Mesothelial cell of epicardium (in vitro differentiated cells): ENCODE measurements at places on chromosomes 3 and 15. TPM values are rescaled to one million over a fixed set of nuclear protein-coding genes. Genes with fewer than 3 reads are reported as not detected.
A peak's percentile ranks its signal among the peaks of the same experiment; 100 is the strongest.

DNA sequence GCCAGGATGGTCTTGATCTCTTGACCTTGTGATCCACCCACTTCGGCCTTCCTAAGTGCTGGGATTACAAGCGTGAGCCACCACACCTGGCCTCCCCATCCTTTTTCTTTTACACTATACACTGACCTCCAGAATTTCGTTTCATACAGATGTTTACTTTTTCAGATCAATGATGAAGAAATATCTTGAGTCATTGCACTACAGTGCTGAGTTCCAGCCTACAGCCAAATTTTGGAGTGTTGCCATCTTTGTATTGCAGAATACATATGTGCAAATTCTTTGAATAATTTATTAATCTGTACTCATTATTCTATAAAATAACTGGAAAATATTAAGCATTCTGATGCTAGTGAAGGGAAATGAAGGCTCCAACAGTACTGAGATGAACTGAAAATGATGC is 12.5 kb downstream of the ZPLD1 start:
- H3K36me3 ChIP-seq = no peaks in the 10 kb centered on the region
- DNase-seq = no peak
- H3K4me1 ChIP-seq = peaks cover 3% of the 10 kb centered on the region
- H3K27me3 ChIP-seq = no peaks in the 10 kb centered on the region

DNA sequence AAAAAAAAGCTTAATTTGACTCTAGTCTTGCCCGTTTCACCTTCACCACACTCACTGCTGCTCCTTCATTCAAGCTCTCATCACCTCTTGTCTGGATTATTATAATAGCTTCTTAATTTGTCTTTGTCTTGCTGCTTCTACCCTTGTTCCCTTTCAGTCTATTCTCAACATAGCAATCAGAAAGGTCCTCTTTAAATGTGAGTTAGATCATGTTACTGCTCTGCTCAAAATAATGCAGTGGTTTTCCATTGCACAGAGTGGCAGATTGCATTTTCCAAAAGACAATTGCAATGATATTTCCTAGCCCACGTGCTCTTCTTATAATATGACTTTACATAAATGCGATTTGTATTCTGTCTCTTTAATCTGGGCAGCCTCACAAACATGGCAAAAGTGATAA is 174.6 kb downstream of the ALDH1A2 start:
- no peak overlapping the region for H3K4me3 ChIP-seq
- peaks cover 31% of the 10 kb centered on the region for H3K27me3 ChIP-seq
- DNase-seq = no peak

- no peak overlapping the region for H3K27ac ChIP-seq
- DNase-seq = no peak
- no peaks in the 10 kb centered on the region for H3K4me1 ChIP-seq
- H3K36me3 ChIP-seq = no peaks in the 10 kb centered on the region
- no peak overlapping the region for H3K4me3 ChIP-seq
Observed at GRCh38 chr15:80233581-80233980, 18.4 kb downstream of the CTXND1 start.

DNA sequence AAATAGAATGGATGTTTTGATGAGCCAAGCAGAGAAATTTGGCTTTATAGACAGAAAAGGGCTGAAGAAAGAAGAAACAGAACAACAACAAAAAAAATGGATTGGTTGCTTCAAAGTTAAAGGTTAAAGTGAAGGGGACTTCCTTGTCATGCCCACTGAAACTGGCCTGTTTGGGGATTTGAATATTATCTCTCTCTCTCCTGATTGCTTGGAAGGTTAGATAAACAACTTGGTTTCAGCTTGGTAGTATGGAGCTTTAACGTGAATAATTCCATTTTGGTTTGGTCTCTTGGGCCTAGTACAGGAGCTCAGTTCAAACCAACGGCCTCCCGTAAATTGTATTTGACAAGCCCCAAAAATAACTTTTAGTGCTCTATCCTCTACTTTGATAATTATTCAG is 70.8 kb upstream of the MBNL1 start:
- no peaks in the 10 kb centered on the region for H3K27me3 ChIP-seq
- H3K4me1 ChIP-seq = peaks cover 14% of the 10 kb centered on the region
- H3K27ac ChIP-seq = no peak overlapping the region
- H3K4me3 ChIP-seq = no peak overlapping the region
- H3K36me3 ChIP-seq = no peaks in the 10 kb centered on the region

DNA sequence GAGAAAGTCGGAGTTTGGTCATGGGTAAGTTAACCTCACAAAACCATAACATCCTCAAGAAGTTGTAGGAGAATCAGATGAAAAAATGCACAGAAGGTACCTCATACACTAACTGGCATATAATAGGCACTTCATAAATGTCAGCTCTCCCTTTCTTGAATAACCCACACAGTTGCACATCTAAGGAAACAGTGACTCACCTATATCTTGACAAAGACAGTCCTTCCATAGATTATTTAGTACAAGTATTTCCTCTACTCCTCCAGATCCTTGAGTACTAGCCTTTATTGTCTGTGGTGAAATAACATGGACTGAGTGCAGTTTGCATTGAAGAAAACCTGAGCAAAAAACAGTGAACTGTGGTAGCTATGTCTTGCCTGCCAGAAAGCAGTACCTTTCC is 46.6 kb downstream of the MAGI1 start:
- peaks cover 7% of the 10 kb centered on the region for H3K36me3 ChIP-seq
- no peaks in the 10 kb centered on the region for H3K27me3 ChIP-seq
- H3K4me1 ChIP-seq = peaks cover 21% of the 10 kb centered on the region
- H3K4me3 ChIP-seq = no peak overlapping the region

DNA sequence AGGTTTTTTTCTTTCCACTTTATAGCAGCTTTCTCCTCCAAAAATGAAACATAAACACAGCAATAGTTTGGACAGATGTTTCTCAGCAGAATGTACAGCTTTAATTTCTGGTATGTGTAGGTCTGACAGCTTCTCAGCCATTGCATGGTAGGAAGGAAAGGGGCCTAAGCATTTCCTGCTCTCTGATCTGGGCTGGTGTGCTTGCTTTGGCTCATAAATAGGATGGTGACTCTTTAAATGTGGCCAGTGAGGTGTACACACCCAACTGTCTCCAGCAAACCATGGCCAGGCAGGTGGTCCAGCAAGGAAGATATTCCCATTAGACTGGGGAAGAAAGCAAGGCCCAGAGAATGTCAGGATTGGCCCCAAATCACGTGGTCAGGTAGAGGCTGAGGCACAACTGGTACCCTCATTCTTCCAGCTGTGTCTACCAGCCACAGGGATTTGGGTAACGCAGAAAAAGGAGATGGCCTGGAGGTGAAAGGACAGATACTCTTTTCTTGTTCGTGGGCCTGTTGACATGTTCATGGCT is 52.1 kb downstream of the ITGA11 start:
- H3K27ac ChIP-seq = no peak overlapping the region
- H3K4me1 ChIP-seq = peaks cover 5% of the 10 kb centered on the region
- no peaks in the 10 kb centered on the region for H3K36me3 ChIP-seq
- DNase-seq = no peak
- H3K27me3 ChIP-seq = no peaks in the 10 kb centered on the region

GRCh38 chr15:48170981-48171380 is 7.1 kb downstream of the MYEF2 start:
- no peaks in the 10 kb centered on the region for H3K27me3 ChIP-seq
- peaks cover 32% of the 10 kb centered on the region for H3K36me3 ChIP-seq
- H3K27ac ChIP-seq = no peak overlapping the region
- no peak for DNase-seq

GRCh38 chr3:79973917-79974595 is 206.3 kb upstream of the ROBO1 start:
- H3K27me3 ChIP-seq = peaks cover 3% of the 10 kb centered on the region
- no peak overlapping the region for H3K27ac ChIP-seq
- no peak overlapping the region for H3K4me3 ChIP-seq
- H3K36me3 ChIP-seq = no peaks in the 10 kb centered on the region
- DNase-seq = no peak
- H3K4me1 ChIP-seq = peaks cover 9% of the 10 kb centered on the region

- no peaks in the 10 kb centered on the region for H3K36me3 ChIP-seq
- H3K4me3 ChIP-seq = no peak overlapping the region
- peaks cover 2% of the 10 kb centered on the region for H3K27me3 ChIP-seq
- no peak for DNase-seq
Observed at GRCh38 chr3:80043226-80043625, 275.4 kb upstream of the ROBO1 start.

- H3K27ac ChIP-seq = peak overlapping the region; percentile 45
- DNase-seq = no peak
- no peaks in the 10 kb centered on the region for H3K36me3 ChIP-seq
- no peak overlapping the region for H3K4me3 ChIP-seq
- H3K4me1 ChIP-seq = peaks cover 2% of the 10 kb centered on the region
Observed at GRCh38 chr15:62119227-62119864, 45.7 kb downstream of the C2CD4B start.

DNA sequence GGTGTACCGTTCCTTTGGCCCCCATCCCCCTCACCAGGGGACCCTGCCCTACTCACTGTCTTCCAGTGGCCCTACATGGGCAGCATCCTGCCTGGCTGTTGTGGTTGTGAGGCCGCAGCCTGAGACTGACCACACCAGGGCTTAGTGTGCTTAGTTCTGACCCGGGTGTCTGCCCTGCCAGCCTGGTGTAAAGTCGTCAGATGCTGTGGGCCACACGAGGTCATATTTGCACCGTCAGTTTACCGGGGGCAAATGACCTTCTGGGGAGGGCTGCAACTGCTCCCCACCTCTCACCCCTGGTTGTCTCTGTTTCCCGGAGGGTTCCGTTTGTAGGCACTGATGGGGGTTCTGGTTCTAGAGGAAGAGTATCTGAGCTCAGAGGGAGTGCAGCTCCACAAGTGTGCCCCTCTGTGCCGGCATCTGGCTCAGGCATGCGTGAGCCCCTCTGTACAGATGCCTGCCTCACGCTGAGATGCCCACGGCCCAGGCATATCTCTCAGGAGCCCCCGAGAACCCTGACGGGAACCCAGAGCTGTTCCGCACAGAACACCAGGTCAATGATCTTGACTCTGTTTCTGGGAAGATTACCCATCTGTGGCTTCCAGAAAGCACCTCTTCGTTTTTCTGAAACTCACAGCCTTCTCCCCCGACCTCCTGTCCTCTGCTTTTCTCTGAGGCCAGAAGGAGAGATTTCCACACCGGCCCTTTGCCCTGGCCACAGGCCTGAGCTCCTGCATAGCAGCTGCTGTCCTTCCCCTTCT is 19.2 kb downstream of the KLF13 start:
- H3K4me1 ChIP-seq = peaks cover 2% of the 10 kb centered on the region
- DNase-seq = no peak
- H3K4me3 ChIP-seq = no peak overlapping the region
- no peaks in the 10 kb centered on the region for H3K27me3 ChIP-seq

DNA sequence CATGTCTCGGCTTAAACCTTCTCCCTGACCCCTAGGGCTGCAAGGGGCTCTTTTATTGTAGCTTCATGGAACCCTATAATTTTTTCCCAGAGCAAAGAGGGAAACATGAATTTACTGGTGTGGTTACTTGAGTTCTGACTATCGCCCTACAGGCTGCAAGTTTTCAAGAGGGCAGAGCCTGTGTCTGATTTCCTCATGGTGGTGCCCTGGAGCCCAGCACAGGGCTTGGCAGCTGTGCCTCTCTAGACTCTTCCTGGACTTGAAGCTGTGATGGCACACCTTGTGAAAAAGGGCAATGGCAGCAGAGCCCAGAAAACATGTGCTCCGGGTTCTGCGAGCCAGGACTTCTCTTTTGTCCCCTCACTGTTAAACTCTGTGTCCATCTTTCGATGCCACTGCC is 34.2 kb upstream of the TF start:
- H3K4me3 ChIP-seq = no peak overlapping the region
- no peak overlapping the region for H3K27ac ChIP-seq
- no peak for DNase-seq

- H3K4me3 ChIP-seq = no peak overlapping the region
- DNase-seq = no peak
- H3K27ac ChIP-seq = no peak overlapping the region
- H3K4me1 ChIP-seq = peaks cover 78% of the 10 kb centered on the region
- H3K36me3 ChIP-seq = no peaks in the 10 kb centered on the region
Observed at GRCh38 chr15:66847565-66847991, 145.5 kb downstream of the SMAD6 start.

- H3K4me3 ChIP-seq = no peak overlapping the region
- no peaks in the 10 kb centered on the region for H3K27me3 ChIP-seq
- peaks cover 7% of the 10 kb centered on the region for H3K4me1 ChIP-seq
- H3K36me3 ChIP-seq = no peaks in the 10 kb centered on the region
Observed at GRCh38 chr3:131216801-131217200, 164.8 kb upstream of the NUDT16 start.

DNAJC19 gene
- 33.0 to 37.8 TPM (median 35.0 TPM) in 3 replicates for total RNA-seq

BCHE gene
- total RNA-seq = 3.8 to 6.4 TPM (median 4.6 TPM) in 3 replicates

NRG4 gene
- total RNA-seq = 7.6 to 8.7 TPM (median 7.6 TPM) in 3 replicates

PML gene
- total RNA-seq = 41.2 to 45.3 TPM (median 43.6 TPM) in 3 replicates

ADAMTS17 gene
- 39.4 to 42.1 TPM (median 40.2 TPM) in 3 replicates for total RNA-seq
